ENCODE measurements at places on chromosomes 6 and 20.

GRCh38 chr20:38128691-38129090, 36.4 kb downstream of the TGM2 start:
- no peak for DNase-seq

GRCh38 chr6:118813775-118814174, 80.2 kb upstream of the ASF1A start:
- DNase-seq = no peak

DNA sequence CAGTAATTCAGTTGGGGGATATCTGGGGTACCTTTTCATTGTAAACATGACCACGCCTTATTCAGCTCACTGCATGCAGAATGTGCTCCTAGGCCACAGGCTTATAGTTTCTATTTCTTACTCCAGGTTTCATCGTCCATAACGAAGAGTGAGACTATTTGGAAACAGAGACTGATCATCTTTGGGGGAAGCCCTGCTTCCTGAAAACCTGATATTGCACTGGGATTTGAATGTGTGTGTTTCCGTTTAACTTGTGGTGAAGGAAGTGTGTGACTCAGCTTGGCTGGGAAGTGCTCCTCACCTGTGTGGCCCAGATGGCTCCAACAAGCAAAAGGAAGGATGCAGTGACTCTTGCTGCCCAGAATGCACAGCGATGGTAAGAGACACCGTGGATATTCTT, 19.6 kb upstream of the LTV1 start:
- DNase-seq = no peak

DNA sequence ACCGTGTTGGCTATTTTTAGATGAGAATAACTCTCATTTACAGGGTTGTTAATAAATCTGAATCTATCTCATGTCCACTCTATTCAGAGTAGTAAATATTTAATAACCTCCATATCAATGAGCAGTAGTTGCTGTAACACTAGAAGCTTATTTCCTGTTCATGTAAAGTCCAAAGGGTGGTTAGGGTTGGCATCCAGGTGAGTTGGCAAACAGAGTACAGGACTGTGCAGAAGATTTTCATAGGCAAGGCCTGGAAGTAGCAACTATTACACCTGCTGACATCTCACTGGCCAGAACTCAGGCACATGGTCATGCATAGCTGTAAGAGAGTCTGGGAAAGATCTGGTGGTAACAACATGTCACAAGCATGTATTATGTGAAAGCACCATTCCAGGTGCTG, 147.5 kb downstream of the PHF3 start:
- no peak for DNase-seq

- DNase-seq = no peak
Observed at GRCh38 chr6:39530201-39530759, 194.9 kb downstream of the KIF6 start.

- no peak for DNase-seq
Observed at GRCh38 chr6:44649365-44650025, 262.0 kb downstream of the CDC5L start.

- DNase-seq = no peak
Observed at GRCh38 chr6:149132336-149132735, 185.2 kb upstream of the TAB2 start.

- DNase-seq = no peak
Observed at GRCh38 chr6:14079971-14080370, 37.6 kb upstream of the CD83 start.

GRCh38 chr20:50229156-50229607, 38.6 kb downstream of the CEBPB start:
- no peak for DNase-seq
